ENCODE measurements at places on chromosomes 7 and 10.

- DNase-seq = no peak
These were observed 305.6 kb upstream of the ANKRD30A start for GRCh38 chr10:36819781-36820180.

DNA sequence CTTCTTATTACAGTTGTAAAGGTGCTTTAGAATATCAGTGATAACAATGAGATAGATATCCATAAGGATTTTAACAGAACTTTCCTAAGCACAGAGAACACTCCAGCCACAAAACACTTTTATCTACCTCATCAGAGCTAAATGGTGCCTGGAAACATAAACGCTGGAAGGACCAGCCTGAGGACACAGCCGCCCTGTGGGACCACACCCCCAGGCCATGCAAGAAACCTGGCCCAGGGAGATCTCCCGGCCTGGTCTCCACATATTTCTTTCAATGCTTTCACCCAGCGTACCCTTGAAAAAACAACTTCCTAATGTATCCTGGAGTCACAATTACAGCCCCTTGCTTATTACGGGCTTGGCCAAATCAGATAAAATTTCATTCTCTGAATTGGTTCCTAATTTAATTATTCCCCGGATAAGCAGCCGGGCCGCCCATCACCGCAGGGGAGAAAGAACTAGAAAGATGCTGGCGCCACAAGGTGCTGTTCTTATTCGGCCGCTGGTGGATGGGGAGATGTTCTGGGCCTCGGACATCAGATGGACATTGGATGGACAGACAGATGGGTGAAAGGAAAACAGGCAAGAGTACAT lies 11.8 kb downstream of the CHST15 start:
- DNase-seq = no peak

- DNase-seq = no peak
These were observed 68.5 kb upstream of the FERD3L start for GRCh38 chr7:19213746-19214145.

GRCh38 chr10:21292763-21293517 lies 232.5 kb downstream of the SKIDA1 start:
- peak; percentile 58 for DNase-seq

GRCh38 chr7:16007911-16008310 lies 321.4 kb upstream of the MEOX2 start:
- no peak for DNase-seq

- DNase-seq = peak; percentile 62
These were observed 14.0 kb upstream of the ZNF273 start for GRCh38 chr7:64888901-64889685.

- DNase-seq = no peak
These were observed 117.2 kb downstream of the CDH23 start for GRCh38 chr10:71513936-71514335.

DNA sequence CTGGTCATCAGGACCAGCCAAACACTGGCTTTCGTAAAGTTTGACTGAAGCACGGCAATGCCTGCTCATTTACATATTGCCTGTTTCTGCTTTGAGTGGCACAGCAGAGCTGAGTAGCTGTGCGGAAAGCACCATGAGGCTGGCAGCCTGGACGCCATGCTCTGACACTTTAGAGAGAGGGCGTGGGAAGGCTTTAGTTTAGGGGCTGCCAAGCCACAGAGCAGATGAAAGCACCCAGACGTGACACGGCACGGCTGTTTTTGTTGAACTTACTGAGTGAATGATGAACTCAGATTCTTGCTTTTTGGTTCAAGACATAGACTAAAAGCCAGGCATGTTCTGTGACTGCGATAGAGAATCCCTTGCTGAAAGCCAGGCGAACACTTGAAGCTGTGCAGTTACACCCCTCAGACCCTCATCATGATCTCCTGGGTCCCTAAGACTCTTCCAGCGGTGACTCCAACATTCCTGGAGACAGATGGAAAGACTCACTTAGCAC lies 182.1 kb downstream of the ZMYND11 start:
- no peak for DNase-seq

DNA sequence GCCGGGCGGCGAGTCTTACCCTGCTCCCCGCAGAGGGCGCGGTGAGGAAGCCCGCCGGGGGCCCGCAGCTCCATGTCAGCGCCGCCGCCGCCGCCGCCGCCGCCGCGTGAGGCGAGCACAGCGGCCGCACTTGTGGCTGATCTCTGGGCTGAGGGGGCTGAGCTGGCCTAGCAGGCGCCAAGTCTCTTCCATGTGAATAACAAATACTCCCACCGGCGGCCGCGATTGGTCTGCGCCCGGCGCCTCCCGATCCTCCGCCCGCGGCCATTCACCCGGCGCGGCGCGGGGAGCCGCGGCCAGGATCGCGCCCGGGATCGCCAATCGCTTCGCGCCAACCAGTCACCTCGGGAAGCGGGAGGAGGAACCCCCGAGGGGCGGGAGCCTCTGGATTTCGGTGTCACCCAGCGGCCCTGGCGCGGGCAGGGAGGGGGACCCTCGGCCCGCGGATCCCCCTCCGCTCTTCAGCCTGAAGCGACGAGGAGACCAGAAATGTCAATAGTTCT lies at the start of gene GRM8:
Gene GRM8, minus strand, starts transcription at position 164 of the 503 bp plus-strand sequence.
- peak; percentile 84 for DNase-seq

- no peak for DNase-seq
These were observed 4.1 kb upstream of the ARHGAP22 start for GRCh38 chr10:48608976-48609375.

GRCh38 chr7:33075818-33076518 lies 13.4 kb upstream of the NT5C3A start:
- no peak for DNase-seq

DNA sequence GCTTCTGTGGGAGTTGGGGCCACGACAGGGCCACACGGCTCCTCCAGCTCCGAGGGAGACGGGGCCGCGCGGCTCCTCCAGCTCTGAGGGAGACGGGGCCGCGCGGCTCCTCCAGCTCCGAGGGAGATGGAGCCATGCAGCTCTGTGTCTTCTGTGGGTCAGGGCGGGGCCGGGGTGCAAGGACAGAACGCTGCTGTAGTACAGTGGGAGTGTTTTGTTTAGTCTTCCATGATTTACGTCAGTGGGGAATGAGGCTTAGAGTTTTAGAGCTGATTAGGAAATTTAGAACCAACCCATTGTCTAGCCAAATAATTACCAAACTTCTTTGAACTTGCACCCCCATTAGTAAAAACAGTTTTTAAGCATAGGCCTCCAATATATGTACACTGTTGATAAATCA lies 32.9 kb upstream of the PRKAR1B start:
- no peak for DNase-seq

GRCh38 chr10:120394446-120394845 lies 62.6 kb upstream of the PLPP4 start:
- no peak for DNase-seq

DNA sequence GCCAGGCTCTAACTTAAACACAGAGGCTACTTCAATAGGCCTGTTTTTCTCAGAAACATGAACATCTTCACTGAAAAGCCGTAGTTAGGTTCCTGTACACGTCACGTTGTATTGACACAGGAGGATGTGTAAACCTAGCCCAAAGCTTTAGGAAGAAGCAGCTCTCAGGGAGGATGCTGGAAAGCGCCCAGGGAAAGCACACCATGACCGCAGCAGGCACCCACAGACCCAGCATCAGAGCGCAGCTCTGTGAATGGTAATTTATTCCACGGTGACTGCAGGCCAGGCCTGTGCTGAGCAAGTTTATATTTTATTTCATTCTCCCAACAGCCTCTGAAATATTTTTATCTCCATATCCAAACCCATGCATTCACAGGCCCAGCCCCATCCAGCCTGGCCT lies 51.1 kb downstream of the ASB13 start:
- DNase-seq = no peak

- no peak for DNase-seq
These were observed 59.5 kb downstream of the AHR start for GRCh38 chr7:17357952-17358351.

- no peak for DNase-seq
These were observed 36.7 kb downstream of the GNG11 start for GRCh38 chr7:93958216-93958615.

DNA sequence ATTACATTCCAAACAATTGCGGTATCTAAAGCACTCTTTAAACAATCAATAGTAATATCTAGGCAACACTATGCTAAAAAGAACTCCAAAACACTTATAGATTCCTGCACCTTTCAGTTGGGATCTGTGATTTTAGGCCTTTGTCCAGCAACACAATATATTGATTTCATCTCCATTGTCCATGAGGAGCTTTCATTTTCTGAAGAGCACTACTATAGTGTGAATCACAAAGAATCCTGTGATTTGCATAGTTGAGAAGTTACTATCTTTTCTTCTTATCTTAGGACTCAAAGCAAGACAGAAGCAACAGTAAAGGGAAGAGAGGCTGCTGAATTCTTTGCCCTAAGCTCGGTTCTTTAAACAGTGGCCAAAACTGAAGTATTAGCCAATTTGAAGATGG lies 846.8 kb downstream of the IPMK start:
- DNase-seq = no peak

DNA sequence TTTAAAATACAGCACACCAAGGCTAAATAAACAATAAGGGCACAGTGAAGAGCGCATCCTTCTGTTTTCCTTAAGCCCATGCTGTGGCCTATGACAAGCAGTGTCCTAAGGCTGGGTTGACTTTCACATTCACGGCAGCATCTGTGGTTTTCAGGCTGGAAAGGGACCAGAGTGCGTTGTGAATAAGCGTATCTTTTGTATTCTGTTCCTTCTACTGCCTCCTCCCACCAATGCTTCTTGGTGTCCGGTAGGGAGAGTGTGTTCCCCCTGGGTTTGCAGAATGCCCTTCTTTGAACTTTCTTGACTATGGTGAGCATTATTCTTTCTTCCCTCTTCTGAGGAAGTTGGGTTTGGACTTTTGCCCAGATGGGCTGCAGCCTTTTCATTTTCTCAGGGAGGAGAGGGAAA lies 73.6 kb downstream of the ABCA13 start:
- no peak for DNase-seq

Measured in H1 (cell line).